ENCODE measurements at places on chromosomes 11 and 22.

GRCh38 chr11:33151399-33151798 lies 9.9 kb downstream of the CSTF3 start:
- DNase-seq, result no peak

DNA sequence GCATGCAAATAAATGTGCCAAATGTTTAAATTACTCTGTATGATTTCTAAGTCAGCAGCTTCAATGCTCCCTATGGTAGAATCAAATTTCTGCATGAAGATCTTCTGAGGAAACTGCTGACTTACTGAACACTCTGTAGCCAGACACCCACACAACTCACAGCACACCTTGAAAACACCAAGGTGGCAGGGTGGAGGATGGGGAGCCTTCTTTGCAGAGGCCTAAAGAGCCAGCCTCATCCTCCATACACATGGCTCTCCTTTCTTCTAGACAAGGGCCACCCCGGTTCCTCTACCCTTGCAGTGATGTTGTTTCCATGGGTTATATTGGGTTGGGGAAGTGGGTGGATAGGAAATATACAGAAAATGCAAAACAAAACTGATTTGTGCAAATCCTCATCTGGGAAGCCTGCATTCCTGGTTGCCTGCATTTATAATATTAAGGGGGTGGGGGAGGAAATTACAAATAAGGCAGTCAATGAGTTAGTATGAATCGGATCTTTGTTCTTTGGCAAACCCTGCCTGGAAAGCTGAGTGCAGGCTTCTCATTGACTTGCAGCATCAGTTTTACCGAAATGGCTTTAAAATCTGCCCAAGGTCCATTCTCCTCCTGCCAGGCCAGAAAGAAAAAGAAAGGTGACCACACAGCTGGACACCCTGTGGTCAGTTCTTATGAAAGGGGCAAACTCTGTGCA lies 15.8 kb upstream of the ETS1 start:
- no peak for DNase-seq

DNA sequence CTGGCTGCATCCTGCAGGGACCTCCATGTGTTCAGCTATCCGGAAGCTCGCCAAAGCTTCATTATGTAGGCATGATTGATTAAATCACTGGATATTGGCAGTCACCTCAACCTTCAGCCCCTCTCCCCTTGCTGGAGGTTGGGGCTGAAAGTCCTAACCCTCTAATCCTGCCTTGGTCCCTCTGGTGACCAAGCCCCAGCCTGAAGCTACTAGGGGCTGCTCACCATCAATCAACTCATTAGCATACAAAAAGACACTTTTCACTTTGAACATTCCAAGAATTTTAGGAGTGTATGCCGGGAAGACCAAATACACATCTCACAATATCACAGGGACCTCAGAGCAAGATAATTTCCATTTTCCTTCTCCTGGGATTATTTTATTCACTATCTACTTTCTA lies 38.8 kb upstream of the TPBGL start:
- DNase-seq, result no peak

DNA sequence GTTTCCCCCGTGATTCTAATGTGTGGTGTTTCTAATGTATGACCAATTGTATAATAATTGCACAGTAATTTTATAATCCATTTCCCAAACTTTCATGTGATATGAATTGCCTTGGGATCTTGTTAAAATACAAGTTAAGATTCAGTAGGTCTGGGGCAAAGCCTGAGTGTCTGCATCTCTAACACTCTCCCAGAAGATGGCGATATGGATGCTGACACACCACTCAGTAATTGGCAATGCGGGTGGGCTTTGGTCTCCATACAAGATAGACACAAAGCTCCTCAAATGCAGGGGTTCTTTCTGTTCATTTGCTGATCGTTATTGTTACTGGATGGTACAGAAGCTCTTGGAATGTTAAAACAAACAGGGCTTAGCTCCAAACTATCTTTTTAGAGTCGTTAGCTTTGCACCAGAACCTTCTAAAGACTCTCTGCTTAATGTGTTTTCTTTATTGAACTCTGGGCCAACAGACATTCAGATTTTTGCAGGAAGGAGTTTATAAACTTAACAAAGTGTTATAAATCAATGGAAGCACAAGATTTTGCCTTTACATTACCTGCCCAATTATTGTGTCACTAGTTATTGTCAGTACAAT lies 45.4 kb upstream of the ANO3 start:
- DNase-seq, result no peak

DNA sequence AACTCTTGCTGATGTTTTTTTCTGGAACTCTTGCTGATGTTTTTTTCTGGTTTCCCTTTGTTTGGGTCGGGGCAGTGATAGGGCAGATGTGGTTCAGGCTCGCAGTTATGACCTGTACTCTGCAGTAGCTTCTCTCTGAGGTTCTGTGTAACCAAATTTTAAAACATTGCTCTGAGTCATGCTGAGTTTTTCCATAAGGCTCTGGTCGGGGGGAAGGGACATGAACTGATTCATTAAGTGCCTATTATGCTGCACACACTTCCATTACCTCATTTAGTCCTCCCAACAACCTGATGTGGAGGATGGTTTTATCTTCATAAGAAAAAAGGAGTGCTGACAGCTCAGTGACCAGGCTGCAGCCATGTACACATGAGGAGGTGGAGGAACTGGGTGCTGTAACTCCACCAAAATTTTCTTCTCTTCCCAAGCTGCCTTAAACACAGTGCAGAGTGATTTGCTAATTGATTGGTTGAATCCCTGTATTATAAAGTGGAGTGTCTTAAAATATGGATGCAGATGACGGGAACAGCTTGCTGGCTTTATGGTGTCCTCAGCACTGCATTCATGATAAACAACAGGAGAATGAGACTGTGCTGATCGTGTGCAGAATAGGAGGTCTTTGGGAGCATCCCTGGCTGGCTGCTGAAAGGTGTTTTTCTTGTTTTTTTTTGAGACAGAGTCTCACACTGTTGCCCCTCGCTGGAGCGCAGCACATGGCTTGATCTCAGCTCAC lies 19.1 kb downstream of the TNRC6B start:
- peak; percentile 47 for DNase-seq

GRCh38 chr22:27870234-27871191 lies 48.5 kb downstream of the PITPNB start:
- DNase-seq, result no peak

DNA sequence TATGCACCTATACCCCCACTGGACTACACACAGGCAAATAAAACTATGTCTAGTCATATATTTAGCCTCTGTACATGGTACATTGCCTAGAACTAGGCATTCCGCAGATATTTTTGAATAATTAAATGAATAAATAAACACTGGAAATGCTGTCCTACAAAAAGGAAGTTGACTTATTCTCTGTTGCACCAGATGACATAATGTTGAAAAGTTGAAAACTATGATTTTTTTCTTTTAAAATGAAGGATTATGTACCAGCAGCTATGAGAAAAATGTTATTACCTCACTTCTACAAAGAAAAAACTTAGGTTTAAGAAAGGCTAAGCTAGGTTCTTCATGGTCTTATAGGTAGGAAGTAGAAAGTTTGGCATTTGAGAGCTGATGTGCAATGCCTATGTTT lies 856.6 kb downstream of the METTL15 start:
- DNase-seq, result no peak

GRCh38 chr11:61474013-61474643 lies 34.4 kb upstream of the LRRC10B start:
- DNase-seq, result no peak

DNA sequence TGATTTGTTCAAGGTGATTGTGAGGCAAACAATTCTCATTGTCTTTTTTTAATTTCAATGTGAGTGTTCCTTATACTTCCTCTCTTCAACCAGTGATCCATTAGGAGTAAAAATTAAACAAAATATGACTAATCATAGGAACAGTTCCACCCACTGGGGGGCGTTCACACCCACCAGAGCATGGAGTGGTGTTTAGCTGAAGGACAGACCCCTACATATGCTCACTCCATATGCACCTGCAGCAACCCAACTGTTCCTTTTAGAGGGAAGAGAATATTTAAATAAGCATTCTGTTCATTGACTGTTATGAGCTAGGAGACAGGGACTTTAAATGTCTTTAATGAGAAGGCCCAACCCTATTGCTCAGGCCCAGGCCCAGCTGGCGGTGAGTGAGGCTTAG lies 78.7 kb upstream of the DRD2 start:
- DNase-seq, result no peak

GRCh38 chr22:24496661-24497060 lies 1.5 kb downstream of the UPB1 start:
- no peak for DNase-seq

DNA sequence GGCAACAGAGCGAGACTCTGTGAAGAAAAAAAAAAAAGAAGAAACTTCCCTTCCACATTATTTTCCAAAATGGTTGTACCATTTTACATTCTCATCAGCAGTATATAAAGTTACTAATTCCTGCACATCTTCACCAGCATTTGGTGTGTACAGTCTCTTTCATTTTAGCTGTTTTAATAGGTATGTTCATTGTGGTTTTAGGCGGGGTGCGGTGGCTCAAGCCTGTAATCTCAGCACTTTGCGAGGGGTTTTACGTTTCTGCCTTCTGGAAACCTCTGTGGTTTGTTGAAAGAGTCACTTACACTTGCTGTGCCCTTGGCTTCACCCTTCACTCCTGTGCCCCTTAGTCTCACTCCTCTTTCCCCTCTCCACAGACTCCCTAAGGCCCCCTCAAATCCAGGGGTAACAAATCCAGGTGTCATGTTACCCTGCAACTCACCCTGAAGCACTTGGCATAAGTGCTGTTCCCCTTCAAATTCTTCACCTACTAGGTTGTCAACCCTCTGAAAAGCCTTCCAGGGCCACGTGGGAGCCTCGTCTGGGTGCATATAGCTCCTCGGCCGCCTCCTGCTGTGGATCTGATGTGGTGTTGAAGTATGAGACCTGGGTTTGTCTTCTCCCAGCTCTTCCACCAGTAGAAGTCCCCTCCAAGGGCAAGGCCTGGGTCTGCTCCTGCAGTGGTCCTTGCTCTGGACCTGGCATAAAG lies 20.8 kb downstream of the TOB2 start:
- DNase-seq, result peak; percentile 50

GRCh38 chr11:96219981-96220623 lies 122.9 kb downstream of the MAML2 start:
- DNase-seq, result no peak

- DNase-seq, result peak; percentile 48
Observed at GRCh38 chr22:35921777-35922176, 106.8 kb downstream of the RBFOX2 start.

- no peak for DNase-seq
Observed at GRCh38 chr22:39653787-39654077, 83.2 kb downstream of the CACNA1I start.

DNA sequence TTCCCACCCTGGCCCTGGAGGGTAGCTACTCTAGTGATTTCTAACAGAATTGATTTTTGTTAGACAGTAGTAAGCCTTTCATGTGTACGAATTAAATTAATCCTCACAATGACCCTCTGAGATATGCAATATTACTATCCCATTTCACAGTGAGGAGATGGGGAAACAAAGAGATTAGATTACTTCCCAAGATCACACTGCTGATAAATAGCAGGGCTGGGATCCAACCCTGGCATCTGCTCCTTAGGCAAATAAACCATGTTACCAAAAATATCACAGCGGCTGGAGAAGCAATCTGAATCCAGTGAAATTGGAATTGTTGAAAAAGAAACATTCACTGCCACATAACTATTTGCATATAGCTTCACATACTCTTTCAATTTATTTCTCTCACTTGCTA lies 12.8 kb upstream of the CAVIN3 start:
- DNase-seq, result no peak

GRCh38 chr11:96869207-96869606 lies 479.4 kb downstream of the JRKL start:
- DNase-seq, result no peak

- no peak for DNase-seq
Observed at GRCh38 chr11:37724315-37724714, 1126.3 kb upstream of the RAG2 start.

GRCh38 chr11:35138606-35138942 lies 397 bp upstream of the CD44 start:
- DNase-seq, result no peak

DNA sequence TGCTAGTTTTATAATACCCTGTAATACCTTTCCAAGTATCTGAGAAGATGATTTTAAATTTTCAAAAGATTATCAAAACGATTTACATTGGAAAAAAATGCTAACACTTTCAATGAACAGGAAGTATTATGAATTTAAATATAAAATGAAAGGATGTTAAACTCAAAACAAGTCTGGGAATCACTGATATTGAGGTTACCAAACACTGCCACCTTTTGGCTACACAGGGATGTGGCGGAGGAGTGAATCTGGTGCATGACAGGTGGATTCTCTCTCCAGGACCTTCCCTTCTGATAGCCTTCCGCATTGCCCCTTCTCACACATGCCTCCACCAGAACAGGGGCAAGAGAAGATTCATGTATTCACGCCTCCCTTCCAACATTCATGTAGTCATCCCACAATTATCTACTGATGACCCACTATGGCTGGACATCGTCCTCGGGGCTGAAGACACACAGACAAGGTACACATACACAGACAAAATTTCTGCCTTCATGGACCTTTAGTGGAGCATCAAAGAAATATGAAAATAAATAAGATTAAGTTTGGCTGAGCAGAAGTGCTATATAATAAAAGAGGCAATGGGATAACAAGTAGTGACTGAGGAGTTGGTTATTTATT lies 34.7 kb downstream of the ATG16L2 start:
- DNase-seq, result no peak

DNA sequence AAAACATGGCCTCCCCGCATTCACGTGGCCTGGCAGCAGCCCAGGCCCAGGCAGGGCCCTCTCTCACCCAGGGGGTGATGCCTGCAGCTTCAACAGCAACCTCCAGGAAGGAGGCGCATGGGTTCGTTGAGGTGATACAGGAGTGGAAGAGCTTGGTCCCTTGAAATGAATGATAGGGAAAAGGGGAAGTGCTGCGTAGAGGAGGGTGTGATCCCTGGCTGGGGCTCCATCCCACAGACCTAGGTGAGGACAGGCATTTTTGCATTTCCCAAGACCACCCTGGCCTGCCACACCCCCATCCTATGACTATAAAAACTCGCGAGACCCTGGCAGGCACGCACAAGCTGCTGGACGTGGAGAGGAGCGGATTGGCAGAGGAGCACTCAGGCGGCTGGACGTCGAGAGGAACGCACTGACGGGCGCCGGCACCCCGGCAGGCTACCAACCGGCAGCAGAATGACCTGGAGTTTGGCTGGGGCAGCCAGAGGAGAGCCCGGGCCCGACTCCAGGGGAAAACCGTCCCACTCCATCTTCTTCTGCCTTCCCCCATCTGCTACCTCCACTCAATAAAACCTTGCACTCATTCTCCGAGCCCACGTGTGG lies 32.6 kb downstream of the RTN4R start:
- DNase-seq, result no peak

DNA sequence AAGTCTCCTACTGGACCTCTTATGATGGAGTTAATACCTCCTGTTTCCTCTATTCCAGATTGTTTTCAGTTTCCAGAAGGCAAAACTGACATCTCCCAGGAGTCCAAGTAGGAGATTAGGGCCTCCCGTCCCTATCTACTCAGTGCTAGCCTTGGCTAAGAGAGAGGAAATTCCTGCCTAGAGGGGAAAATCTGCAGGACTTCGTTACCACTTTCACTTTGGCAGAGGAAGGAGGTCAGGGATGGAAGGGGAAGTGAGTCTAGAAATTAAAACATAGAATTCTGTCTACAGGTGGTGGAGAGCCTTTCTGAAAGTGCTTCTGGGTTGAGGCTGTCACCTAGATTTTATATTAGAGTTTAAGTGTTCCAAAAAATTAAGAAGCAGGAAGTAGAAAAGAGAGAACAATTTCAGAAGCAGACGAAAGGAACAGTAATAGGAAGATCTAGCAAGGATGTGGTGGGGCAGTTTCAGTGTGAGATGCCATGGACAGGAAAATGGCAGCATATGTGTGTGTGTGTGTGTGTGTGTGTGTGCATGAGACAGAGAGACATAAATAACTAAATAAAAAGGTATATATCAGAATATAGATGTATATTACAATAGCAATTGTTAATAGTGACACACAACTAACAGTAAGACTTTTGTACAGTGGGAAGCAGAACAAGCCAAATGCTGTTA lies 2.4 kb upstream of the TRIM68 start:
- DNase-seq, result no peak

All from stimulated activated CD8-positive, alpha-beta memory T cell treated with anti-CD3 and anti-CD28 coated beads, Interleukin-4, amount 100 ng/mL, for 48 hours (primary cell).